ENCODE measurements at places on chromosomes 1 and 21. TPM values are rescaled to one million over a fixed set of nuclear protein-coding genes. Genes with fewer than 3 reads are reported as not detected.

The ATP1A4 gene
- not detected for total RNA-seq

The HSD3B1 gene
- total RNA-seq = not detected

The TDRD5 gene
- 0.80 TPM for total RNA-seq

The UQCRHL gene
- total RNA-seq = 2.4 TPM

The EPHA10 gene
- 29.6 TPM for total RNA-seq

The RBP7 gene
- 1.6 TPM for total RNA-seq

The DCDC2B gene
- not detected for total RNA-seq

The CLDN17 gene
- not detected for total RNA-seq

GRCh38 chr1:225847610-225848009 is 34.6 kb downstream of the TMEM63A start:
- H3K27me3 ChIP-seq = no peaks in the 10 kb centered on the region
- peaks cover 8% of the 10 kb centered on the region for H3K4me1 ChIP-seq
- H3K27ac ChIP-seq = peak overlapping the region; percentile 19
- no peak overlapping the region for H3K4me3 ChIP-seq
- DNase-seq = peak; percentile 78

DNA sequence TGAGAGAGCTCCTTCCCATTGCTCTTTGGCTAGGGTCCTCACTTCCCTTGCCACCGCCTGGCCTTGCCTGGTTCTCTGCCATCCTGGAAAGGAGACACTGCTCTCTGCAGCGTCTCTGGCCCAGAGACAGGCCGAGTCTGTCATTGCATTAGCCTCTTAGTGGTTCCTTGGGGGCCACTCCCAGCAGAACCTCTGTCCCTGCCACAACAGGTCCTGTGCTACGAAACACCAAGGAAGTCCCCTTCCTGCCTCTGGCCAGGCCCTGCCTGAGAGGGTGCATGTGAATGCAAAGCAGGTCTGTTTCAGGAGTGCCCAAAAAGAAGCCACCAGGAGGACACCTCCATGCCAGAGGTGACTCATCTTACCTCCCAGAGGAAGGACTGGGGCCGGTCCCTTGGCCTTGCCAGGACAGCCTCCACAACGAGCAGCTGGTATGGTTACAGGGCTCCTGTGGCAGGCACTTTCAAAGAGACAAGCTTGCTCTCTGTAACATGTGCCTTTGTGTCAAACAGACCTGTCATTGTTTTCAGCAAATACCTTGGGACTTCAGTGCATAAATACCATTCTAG is 59.6 kb downstream of the VPS26C start:
- H3K4me3 ChIP-seq = no peak overlapping the region
- H3K36me3 ChIP-seq = no peaks in the 10 kb centered on the region
- no peak for DNase-seq
- no peak overlapping the region for H3K27ac ChIP-seq
- H3K27me3 ChIP-seq = no peaks in the 10 kb centered on the region
- no peaks in the 10 kb centered on the region for H3K4me1 ChIP-seq

- no peaks in the 10 kb centered on the region for H3K36me3 ChIP-seq
- no peaks in the 10 kb centered on the region for H3K27me3 ChIP-seq
- H3K4me3 ChIP-seq = no peak overlapping the region
- H3K27ac ChIP-seq = no peak overlapping the region
- peaks cover 5% of the 10 kb centered on the region for H3K4me1 ChIP-seq
Measured at GRCh38 chr1:111690306-111690617, 48.9 kb downstream of the INKA2 start.

- no peak for DNase-seq
- H3K27me3 ChIP-seq = no peaks in the 10 kb centered on the region
- no peak overlapping the region for H3K4me3 ChIP-seq
- no peak overlapping the region for H3K27ac ChIP-seq
- H3K36me3 ChIP-seq = no peaks in the 10 kb centered on the region
Measured at GRCh38 chr1:164595212-164595611, 36.2 kb downstream of the PBX1 start.

GRCh38 chr1:223538981-223539380 is 126.5 kb downstream of the CAPN8 start:
- DNase-seq = no peak
- H3K36me3 ChIP-seq = no peaks in the 10 kb centered on the region
- H3K4me1 ChIP-seq = no peaks in the 10 kb centered on the region
- no peak overlapping the region for H3K27ac ChIP-seq
- no peaks in the 10 kb centered on the region for H3K27me3 ChIP-seq
- no peak overlapping the region for H3K4me3 ChIP-seq

DNA sequence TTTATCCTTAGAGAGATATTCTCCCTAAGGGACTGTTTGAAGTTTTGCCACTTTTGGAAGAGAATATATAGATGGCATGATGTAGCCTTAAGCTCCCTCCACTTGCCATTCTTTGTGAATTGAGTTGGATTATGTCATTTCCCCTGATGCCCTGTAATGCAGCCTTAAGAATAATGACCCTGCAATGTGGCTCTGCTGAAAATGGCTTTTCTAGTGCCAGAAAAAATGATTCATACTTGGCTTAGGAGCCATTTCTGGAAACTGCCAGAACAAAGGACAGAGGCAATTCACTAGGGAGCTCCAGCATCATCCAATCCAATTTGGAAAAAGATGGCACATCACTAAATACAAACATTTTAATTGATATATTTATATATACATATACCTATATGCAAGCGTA is 265.3 kb downstream of the SPATA17 start:
- no peak for DNase-seq
- H3K27me3 ChIP-seq = no peaks in the 10 kb centered on the region
- no peaks in the 10 kb centered on the region for H3K4me1 ChIP-seq
- H3K4me3 ChIP-seq = no peak overlapping the region
- no peaks in the 10 kb centered on the region for H3K36me3 ChIP-seq

GRCh38 chr1:3942416-3943122 is 42.5 kb upstream of the C1orf174 start:
- no peak overlapping the region for H3K4me3 ChIP-seq
- H3K4me1 ChIP-seq = no peaks in the 10 kb centered on the region
- H3K36me3 ChIP-seq = no peaks in the 10 kb centered on the region
- DNase-seq = peak; percentile 40
- no peaks in the 10 kb centered on the region for H3K27me3 ChIP-seq
- H3K27ac ChIP-seq = no peak overlapping the region

DNA sequence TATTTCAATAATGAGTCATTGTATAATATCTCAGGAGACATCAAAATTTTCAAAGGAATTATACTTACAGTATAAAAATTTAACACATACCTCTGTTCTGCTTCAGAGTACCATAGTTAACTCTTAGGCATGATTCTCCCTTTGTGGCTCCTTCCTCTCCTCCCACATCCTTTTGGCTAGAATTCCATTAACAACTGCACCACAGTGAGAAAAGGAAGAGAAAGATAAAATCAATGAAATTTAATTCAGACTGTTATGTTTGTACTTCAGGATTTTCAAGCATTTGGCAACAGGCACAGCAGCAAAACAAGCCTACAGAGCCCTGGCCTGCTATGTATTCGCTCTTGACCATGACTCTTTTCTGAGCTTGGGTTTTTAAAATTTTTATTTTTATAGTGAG is 57.2 kb upstream of the SGIP1 start:
- no peaks in the 10 kb centered on the region for H3K36me3 ChIP-seq
- no peaks in the 10 kb centered on the region for H3K4me1 ChIP-seq
- no peak for DNase-seq
- H3K27me3 ChIP-seq = no peaks in the 10 kb centered on the region
- no peak overlapping the region for H3K27ac ChIP-seq
- no peak overlapping the region for H3K4me3 ChIP-seq

GRCh38 chr1:244952280-244952933 is 88.1 kb upstream of the HNRNPU start:
- H3K4me3 ChIP-seq = no peak overlapping the region
- DNase-seq = no peak
- H3K4me1 ChIP-seq = no peaks in the 10 kb centered on the region
- peak overlapping the region; percentile 3 for H3K27ac ChIP-seq
- no peaks in the 10 kb centered on the region for H3K27me3 ChIP-seq
